ENCODE measurements at places on chromosomes 7 and 10. TPM values are rescaled to one million over a fixed set of nuclear protein-coding genes. Genes with fewer than 3 reads are reported as not detected.

- peaks cover 3% of the 10 kb centered on the region for H3K4me1 ChIP-seq
- no peak overlapping the region for H3K27ac ChIP-seq
- no peak for DNase-seq
- no peak overlapping the region for H3K4me3 ChIP-seq
- H3K27me3 ChIP-seq: no peaks in the 10 kb centered on the region
These were observed 217.3 kb downstream of the CELF2 start for GRCh38 chr10:11234857-11235531.

EVX1 gene
- total RNA-seq: not detected

GRCh38 chr7:108455998-108456677 lies at the start of gene NRCAM:
Gene NRCAM (minus strand): TSS chr7:108456436. CDS start chr7:108240064, 216,372 bp downstream.
- no peak for DNase-seq
- H3K36me3 ChIP-seq: no peaks in the 10 kb centered on the region
- peak within 1 kb of the TSS; percentile 74 for H3K4me3 ChIP-seq
- H3K4me1 ChIP-seq: peaks cover 11% of the 10 kb centered on the region
- no peak within 1 kb of the TSS for H3K27ac ChIP-seq

DNA sequence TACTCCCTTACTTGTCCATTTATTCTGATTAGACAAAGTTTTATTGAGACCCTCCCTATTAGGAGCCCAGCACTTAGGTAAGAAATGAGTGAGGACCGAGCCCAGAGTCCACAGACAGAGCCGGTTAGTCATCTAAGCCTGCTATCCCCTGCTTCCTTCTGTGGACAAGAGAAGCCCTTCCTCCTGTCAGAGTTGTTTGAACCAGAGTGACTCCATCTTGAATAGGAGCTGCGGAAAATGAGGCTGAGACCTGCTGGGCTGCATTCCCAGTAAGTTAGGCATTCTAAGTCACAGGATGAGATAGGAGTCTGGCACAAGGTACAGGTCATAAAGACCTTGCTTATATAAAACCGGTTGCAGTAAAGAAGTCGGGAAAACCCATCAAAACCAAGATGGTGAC lies 109.1 kb downstream of the CPXM2 start:
- H3K4me3 ChIP-seq: no peak overlapping the region
- H3K36me3 ChIP-seq: no peaks in the 10 kb centered on the region
- no peaks in the 10 kb centered on the region for H3K27me3 ChIP-seq

Measured in ascending aorta (tissue), 2 donors.